ENCODE measurements at places on chromosomes 1 and 21.

DNA sequence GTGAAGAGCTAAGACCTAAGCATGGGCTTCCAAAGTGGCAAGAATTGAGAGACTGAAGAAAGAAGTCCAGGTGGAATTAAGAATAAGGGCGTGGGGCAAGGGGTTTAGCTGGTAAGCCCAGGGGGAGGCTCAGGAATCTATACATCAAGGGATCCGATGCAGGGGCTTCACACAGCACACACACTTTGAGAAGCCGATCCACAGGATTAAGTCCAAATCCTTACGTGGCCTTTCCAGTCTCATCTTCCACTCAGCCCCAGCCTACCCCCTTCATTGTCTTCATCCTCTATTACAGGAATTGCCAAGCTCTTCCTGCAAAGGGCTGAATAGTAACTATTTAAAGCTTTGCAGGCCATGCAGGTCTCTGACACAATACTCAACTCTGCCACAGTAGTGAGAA is 101.3 kb downstream of the TGFBR3 start:
- DNase-seq, result no peak

DNA sequence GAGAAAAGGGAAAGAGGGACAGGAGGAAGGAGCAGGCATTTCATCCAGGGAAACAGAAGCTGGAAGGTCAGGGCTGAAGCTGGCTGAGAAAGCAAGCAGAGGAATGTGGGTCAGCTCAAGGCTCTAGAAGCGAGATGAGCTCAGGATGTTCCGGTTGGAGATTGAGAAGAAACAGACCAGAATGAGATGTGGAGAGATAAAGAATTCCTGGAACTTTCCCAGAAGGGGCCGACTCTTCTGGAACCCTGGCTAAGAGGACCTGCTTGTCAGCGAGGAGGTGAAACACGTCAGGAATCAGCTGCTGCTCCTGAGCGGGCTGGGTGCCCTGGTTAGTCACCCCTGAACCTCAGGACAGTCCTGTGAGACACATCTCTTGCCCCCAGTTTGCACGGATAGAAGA is 75.9 kb downstream of the HUNK start:
- DNase-seq, result no peak

GRCh38 chr1:67721650-67722291 is 36.8 kb downstream of the GADD45A start:
- DNase-seq, result no peak

DNA sequence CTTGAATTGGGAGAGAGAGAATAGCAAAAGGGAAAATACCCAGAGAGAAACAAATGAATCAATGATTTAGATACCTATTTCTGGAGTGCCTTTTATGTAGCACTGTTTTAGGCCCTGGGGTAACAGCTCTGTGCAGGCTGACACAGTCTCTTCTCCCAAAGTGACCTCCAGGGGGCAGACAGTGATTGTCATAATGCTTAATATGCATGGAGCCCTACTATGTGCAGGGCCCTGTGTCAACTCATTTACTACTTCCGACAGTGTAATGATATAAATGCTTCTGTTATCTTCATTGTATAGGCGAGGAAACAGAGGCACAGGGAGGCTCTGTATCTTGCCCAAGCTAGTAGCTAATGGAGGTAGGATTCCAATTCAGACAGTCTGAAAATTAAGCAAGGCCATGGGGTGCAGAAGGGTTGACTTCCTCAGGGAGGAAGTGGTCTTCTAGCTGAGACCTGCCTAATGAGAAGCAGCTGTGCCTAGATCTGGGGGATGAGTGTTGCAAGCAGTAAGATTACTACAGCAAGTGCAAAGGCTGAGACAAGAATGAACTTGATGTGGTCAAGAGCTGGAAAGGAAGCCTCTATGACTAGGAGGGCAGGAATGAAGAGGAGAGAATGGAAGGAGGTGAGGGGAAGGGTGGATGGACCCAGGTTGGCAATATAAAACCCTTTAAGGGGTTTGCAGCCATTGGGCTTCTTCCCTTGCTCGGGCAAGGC is 16.2 kb upstream of the SERINC2 start:
- no peak for DNase-seq

DNA sequence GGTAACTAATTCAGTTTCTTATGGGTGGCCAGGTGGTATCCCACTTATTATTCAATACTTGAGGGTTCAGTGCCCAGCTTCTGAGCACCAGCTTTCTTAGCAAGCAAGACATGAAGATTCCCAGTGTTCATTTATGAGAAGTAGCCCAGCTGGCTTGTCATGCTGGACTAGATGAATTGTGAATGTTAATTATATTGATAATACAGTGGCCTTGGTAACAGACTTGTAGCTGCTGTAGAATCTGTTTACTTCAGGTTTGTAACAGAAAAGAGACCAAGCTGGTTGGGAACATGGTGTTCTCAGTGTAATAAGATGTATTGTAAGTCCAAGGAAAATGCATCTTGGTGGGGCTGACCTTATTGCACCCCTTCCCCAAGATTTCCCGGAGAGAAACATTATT is 10.1 kb downstream of the AHCYL1 start:
- no peak for DNase-seq

DNA sequence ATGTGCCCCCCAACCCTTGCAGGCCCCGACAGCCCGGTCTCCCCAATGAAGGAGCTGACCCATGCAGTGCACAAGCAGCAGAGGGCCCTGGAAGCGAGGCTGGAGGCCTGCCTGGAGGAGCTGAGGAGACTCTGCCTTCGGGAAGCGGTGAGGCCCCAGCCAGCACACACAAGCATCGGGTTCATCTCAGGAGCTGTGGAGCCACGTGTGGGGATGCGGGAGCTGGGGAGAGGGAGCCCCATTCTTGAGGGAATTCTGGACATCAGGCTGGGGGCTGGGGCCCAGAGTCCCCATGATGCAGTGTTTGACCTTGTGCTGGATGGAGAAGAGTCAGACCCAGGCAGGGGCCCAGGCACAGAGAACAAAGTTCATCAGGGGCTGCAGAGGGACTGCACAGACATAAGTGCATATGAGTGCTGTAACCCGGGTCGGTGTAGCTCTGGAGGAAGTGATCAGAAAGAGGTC is 4.8 kb downstream of the INAVA start:
- DNase-seq, result no peak

GRCh38 chr1:30087465-30087864 is 635.9 kb downstream of the MATN1 start:
- DNase-seq, result no peak

DNA sequence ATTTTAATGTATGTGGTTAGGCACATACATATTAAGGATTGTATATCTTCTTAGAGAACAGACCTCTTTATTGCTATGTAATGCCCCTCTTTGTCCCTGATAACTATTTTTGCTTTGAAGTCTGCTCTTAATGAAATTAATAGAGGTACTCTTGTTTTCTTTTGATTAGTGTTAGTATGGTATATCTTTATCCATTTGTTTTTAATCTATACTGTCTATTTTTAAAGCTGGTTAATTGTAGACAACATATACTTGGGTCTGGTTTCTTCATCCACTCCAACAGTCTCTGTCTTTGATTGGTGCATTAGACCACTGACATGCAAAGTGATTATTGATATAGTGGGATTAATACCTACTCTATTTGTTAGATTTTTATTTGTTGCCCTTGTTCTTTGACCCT is 36.0 kb downstream of the LEPR start:
- no peak for DNase-seq

DNA sequence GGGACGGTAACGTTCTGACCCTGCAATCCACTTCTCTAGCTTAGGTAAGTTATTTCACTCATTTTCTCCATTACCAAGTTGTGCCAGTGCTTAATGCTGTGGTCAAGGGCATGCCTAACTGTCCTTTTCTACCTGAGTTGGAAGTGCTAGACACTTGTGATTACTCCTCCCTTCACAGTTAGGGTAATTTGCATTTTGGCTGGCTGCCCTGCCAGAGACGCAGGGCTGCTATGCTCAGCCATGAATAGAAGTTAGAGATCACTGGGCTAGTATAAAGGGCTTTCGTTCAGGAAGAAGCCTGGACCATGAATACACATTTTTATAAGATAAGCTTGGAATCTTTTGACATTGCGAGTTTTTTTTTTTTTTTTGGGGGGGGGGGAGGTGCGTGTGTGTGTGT is 633.2 kb upstream of the NEGR1 start:
- no peak for DNase-seq

GRCh38 chr1:46017876-46018503 is 114.4 kb downstream of the PIK3R3 start:
- DNase-seq, result no peak

GRCh38 chr1:109948285-109948630 is 36.3 kb upstream of the AHCYL1 start:
- no peak for DNase-seq

DNA sequence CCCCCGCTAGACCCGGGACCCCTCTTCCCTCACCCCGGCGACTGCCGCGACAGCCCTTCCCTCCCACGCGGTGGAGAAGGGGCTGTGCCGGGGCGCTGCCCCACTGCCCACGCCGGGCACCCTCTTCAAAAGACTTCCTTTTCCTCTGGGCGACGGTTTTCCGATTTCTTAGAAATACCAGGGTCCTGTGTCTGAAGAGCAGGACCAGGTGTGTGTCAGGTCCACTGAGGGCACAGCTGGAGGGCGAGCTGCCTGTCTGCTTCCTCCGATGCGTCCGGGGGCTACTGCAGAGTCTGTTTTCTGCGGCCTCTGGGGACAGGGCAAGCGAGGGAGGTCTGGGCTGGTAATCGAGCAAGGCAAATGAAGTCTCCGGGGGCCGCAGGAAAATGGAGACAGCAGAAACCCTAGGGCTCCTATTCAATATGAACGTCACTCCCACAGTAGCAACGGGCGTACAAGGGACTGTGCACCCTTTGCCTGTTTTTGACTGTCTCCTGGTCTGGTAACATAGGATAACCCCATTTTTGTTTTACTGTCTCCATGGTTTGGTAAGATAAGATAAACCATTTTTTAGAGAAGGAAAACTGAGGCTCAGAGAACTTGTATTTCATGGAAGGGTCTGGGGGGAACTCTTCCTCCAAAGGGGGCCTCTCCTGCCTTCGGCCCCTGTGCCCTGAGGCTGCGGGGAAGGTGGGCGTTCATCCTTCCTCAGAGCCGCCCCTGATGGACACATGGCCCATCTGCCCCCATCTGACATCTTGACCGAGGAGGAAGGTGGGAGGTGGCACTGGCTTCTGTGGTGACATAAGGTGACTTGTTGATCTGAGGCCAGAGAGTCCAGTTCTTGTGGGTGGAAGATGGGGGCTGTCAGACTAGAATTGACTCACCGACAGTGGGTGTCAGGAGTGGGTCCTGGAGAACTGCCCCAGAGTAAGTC is 970 bp downstream of the TNFRSF1B start:
- DNase-seq, result no peak

DNA sequence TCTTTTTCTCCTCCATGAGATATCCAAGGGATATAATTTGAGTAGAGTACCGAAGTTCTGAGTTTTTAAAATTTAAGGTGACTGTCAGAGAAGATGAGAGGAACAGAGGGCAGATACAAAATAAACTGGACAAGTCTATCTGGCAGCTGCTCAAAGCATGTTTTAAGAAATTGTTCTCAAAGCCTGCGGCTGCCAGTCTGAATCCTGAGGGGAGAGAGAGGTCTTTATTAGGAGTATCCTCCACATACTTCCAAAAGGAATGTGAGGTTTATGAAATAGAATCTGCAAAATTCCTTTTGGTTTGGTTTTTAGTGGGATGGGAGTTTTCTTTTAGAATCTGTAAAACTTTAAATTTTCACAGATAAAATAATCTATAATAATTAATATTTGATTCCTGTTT is 41.3 kb downstream of the TTC13 start:
- no peak for DNase-seq

- DNase-seq, result no peak
Observed at GRCh38 chr1:176501599-176501998, 38.6 kb downstream of the PAPPA2 start.

DNA sequence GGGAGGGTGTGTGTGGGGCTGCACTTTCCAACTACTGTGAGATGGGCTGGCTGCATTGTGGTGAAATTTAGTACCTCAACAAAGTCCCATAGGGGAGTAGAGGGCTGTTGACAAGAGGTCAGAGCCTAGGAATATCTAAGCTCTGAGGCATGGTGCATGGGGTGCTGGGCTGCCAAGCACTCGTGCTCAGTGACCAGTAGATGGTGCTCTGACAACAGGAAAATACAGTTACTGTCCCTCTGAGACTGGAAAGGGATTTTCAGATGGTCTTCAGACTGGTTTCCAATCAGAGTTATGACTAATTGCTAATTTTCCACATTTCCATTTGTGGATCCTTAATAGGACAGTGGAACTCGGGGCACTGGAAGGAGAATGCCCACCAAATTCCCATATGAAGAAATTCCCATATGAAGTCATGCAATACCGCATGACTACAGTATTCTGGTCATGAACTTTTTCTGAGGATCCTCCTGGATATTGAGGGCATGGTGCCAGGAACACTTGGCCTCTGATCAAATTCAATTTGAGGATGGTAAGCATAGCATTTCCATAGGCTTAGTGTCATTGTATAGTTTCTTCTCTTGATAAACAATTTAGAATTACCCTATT is 4.1 kb upstream of the CACNA1E start:
- DNase-seq, result no peak

DNA sequence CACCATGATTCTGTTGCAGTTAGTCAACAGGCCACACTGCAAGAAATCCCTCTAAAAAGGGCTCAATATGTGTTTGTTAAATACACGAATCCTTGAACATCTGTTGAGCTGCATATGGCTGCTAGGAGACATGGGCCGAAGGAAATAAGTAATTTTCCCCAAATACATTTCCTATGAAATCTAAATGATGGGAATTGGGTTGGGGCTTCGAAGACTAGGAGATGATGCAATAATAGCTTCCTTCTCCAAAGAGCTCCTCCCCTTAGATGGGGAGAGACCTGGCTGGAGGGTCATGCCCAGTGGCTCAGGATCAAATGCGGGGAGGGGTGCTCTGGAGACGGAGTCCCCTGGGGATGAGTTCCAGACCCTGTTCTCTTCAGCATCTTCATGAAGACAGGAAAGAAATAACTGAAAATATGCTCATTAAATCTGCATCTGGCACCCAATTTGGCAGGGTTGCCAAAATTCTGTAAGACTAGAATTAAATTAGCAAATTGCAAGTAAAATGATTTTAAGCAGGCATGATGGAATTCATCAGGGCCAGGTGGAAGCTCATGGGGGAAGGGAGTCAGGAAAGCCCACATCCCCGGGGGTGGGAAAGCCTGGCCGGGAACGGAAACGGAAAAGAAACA is 165.0 kb upstream of the EDN2 start:
- no peak for DNase-seq

GRCh38 chr1:159508951-159509350 is 26.9 kb downstream of the OR10J5 start:
- DNase-seq, result no peak

DNA sequence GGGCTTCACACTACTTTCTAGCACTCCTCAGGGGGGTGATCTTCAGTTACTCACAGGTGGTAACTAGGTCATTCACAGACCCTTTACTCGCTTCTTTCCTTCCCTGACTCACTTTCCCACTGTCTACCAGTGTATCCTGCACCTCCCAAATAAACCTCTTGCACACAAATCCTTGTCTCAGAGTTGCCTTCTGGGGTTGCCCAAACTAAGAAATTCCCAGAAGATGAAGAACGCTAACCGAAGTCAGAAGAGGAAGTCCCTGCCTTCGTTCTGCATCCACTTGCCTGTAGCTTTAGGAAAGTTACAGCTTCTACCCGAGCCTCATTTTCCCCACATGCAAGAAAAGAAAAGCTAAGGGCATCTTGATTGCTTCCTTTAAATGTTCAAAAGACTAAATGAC is 11.9 kb upstream of the PADI4 start:
- DNase-seq, result no peak

GRCh38 chr1:108046026-108046425 is 81.0 kb upstream of the VAV3 start:
- no peak for DNase-seq

GRCh38 chr1:207519505-207520399 is 23.8 kb downstream of the CR1 start:
- DNase-seq, result no peak

All from activated CD8-positive, alpha-beta memory T cell treated with anti-CD3 and anti-CD28 coated beads for 4 hours (primary cell).